ENCODE measurements at places on chromosomes 2 and 18.

GRCh38 chr2:85564144-85564563 is 2.9 kb upstream of the GGCX start:
- DNase-seq = no peak

GRCh38 chr18:9688036-9688741 is 19.9 kb upstream of the RAB31 start:
- DNase-seq = no peak

DNA sequence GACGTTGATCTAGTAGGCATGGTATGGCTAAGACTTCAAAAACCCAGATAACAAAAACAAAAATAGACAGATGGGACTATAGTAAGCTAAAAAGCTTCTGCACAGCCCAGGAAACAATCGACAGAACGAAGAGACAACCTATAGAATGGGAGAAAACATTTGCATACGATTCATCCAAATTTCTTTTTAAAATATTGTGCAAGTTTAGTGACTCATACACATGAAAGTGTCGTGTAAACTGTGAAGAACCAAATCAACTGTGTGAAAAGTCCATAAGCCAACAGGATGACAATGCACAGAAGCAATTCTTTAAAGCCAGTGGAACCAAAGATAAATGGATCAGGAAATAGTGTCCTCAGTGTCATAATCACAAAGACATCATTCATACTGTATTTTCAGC is 671.1 kb downstream of the RNF144A start:
- DNase-seq = no peak

- no peak for DNase-seq
These were observed 113.0 kb upstream of the NEDD4L start for GRCh38 chr18:57931038-57931437.

DNA sequence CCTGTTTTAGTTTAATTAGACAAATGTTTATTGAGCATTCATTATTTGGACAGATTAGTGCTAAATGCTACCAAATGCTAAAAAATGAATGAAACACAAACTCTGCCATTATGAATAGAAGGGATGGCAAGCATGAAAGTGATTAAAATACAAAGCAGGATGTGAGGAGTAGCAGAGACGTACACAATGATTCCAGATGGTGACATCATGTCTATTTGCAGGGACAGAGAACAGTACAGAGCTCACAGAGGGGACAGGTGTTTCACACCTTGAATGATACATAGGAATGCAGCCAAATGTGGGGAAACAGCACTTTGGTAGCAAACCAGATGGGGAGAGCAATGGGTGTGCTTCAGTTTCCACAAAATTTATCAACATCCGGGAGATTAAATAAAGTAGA is 76.3 kb downstream of the CD226 start:
- DNase-seq = no peak

DNA sequence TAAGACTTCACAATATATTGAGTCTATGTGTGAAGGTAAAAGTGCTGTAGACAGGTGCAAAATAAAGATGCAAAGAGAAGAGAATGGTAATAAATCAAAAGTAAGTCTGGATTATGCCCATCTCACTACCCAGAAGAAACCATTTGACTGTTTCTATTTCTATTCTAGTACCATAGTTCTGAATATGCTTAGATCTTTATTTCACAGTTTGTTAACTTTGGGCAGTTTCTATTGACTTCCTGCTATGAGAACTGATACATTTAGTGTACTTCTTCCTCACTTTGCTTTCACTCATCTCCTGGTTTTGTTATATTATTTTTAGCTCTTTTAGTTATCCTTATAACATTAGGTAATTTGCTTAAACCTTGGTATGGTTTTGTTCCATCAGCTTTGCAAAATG is 94.9 kb downstream of the HS1BP3 start:
- no peak for DNase-seq

GRCh38 chr2:155424518-155424917 is 726.0 kb downstream of the KCNJ3 start:
- DNase-seq = no peak

DNA sequence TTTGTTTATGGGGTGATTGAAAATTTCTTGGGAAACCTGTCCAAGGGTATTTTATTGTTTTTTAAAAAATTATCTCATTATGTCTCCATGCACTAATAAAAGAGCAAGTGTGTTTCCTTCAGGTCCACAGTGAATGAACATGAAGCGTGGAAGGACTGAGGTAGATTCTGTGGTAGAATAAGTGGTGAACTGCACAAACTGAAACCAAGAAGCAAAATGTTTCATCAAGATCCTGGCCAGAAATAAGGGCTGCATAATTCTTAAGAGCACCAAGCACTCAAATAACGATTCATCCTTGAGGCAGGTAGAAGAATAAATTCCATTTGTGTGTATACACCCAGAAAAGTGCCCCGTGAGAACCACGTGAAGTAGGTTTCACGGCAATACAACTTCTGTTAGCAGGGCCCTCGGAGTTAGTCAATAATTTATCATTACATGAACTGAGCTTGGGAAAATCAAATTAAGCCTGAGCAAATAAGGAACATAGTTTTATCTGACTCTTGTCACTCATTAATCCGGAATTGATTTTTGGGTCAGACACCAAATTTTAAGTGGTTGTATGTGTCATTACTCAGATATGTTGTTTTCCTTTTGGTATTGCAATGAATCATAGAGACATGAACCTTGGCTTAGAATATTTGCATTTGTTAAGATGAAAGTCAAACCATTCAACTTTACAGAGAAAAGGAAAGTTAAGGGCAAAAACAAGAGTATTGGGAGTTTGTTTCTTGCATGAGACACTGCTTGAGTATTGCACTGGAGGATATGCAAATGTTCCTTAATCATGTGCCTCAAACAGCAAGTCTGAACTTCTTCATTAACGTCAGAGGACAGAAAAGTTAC is 472.6 kb upstream of the NETO1 start:
- no peak for DNase-seq

DNA sequence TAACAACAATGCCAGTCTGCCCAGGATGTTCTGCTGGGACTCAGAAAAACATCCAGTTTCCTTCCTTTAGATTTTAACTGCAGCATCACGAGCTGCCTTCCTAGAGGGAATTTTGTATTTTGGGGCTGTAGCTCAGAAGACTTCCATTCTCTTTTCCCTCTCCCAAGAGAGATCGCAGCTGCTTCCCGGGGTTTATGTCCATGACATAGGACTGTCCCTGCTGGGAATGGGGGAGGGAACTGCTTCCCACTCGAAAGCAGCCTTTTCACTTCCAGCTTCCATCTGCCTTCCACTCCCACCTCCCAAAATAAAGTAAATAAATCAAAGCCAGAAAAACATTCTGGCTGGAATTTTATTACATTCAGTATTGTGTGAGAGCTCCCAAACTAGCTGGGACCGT is 52.4 kb downstream of the LIMS1 start:
- no peak for DNase-seq

- DNase-seq = no peak
These were observed 156.3 kb downstream of the CABLES1 start for GRCh38 chr18:23291456-23292205.

DNA sequence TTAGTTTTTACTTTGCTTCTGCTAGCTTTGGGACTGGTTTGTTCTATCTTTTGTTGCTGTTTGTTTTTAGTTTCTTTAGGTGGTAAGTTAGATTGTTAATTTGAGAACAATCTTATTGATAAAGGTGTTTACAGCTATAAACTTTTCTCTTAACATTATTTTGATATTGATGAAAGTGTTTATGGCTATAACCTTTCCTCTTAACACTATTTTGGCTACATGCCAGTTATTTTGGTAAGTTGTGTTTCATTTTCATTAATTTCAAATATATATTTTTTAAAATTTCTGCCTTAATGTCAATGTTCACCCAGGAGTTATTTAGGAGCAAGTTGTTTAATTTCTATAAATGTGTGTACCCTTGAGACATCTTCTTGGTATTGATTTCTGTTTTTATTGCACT is 229.6 kb upstream of the SYT4 start:
- DNase-seq = no peak

DNA sequence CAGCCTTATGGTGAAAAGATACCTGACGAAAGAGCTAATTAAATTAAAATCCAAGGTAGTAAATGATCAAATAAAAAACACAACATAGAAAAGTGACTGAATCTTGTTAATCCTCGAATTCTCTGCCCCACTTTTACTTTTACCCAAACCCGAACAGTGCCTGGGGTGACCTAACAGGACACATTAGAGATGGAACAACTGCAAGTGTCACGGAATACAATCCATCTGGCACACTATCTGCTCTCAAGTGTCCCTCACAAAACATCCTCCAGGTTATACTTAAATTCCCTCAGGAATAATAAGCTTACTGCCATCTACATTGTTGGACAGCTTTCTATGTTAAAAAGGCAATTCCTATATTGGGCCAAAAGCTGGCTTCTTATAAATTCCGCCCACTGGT is 236.3 kb upstream of the SLC14A2 start:
- DNase-seq = no peak

DNA sequence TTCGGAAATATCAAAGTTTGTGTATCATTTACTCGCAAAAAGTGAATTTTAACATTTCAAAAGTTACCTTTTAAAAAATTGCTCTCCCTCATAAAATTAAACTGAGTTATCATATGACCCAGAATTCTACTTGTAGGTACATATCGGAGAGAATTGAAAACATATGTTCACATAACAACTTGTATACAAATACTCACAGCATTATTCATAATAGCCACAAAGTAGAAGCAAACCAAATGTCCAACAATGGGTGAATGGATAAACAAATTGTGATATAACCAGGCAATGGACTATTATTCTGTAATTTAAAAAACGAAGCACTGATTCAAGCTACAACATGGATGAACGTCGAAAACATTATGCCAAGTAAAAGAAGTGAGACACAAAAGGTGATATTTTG is 412.0 kb upstream of the TCF4 start:
- no peak for DNase-seq

- no peak for DNase-seq
These were observed 51.4 kb upstream of the APCDD1 start for GRCh38 chr18:10402871-10403559.

DNA sequence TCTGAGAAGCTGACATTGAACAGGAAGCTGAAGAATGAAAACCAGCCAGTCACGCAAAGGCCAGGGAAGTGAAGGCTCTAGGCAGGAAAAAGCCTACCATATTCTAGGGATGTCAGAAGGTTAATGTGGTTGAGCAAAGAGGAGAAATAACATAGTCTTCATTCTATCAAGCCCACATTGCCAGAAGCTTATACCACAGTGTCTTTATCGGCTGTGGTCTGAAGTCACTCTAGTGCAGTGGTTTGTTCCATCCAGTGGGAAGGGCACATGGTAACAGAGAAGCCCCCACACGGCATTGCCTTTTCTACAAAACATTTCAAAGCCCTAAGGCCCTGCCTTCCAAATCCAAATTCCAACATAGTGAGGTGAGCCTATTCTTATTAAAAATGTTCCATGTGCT is 311.3 kb downstream of the TNS1 start:
- no peak for DNase-seq

DNA sequence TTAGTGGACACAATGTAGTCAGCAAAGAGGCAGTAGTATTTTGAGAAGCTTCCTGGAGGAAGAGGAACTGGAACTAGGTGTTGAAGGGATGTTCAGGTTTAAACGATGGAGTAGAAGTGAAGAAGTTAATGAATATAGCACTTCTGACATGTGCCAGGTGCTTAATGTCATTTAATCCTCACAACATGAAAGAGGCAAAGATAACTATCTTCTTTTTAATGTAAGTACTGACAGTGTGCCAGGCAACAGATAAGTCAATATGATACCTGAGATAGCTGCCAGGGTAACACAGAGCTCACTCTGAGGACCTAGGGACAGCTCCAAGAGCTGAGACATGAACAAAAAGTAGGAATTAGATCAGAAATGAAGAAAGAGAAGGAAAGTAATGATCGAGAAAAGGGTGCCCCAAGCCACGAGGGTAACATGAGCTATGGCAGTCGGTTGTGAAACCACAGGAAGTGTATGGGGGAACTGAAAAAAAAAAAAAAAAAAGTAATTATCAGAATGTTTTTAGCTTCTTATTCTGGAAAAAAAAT is 140.7 kb downstream of the RNF144A start:
- no peak for DNase-seq

DNA sequence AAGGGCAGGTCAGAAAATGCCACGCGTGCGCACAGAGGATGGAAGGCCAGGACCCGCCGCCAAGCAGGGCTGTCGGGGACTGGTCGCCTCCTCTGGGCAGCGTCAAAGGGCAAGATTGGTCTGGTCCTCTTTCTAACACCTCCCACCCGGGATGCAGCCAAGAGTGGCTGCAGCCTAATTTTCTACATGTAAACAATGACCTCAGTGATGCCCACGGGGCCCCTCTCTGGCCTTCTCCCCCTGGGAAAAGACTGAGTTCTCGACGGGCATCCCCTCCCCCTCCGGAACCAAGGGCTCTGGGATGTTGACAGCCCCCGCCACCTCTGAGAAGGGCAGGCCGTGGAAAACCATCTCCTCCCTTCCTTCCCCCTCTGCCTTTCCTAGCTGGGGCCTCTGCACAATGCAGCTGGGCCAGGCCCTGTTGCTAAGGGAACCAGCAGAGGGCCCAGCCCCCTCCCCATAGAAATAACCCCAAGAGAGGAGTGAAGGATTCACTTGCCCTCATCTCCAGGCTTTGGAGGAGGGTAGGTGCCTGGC is 80.0 kb upstream of the ZNF532 start:
- no peak for DNase-seq

DNA sequence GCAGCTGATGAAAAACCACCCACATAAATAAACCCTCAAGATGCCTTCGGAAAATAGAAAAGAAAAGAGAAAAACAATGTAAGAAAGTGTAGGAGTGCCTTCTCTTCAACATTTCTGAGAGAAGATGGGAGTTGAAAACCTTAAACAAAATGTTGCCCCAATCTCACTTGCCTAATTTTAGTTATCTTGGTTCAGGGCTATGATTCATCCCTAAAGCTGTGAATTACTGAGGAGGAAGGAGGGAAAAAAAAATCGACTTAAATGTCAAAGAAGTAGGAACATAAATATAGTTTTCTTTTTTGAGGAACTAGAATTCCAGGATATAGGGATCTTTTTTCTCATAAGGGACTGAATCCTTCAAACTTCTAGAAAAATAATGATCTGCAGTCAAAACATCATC is 360.3 kb downstream of the TGIF1 start:
- no peak for DNase-seq

- no peak for DNase-seq
These were observed 137.1 kb downstream of the ZEB2 start for GRCh38 chr2:144382849-144383248.

- peak; percentile 69 for DNase-seq
These were observed 39.0 kb downstream of the COA5 start for GRCh38 chr2:98569197-98569793.

GRCh38 chr2:29129586-29130281 is 14.5 kb downstream of the CLIP4 start:
- DNase-seq = no peak

DNA sequence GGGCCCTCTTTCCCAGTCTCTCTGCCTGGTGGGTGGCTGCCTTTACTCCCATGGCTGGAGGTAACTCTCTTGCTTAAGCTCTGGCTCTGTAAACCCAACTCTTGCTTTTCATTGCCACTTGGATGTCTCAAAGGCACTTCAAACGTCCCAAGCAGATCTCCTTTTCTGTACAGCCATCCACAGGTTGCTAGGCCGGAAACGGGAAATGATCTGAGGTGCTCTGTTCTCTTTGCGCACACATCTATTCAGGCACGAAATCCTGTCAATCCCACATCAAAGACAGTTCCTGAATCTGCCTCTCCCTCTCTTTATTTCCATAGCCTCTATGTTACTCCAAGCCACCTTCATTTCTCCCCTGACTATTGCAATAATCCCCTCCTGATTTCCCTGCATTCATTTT is 87.4 kb downstream of the AOX1 start:
- no peak for DNase-seq

GRCh38 chr2:210288408-210288807 is 26.6 kb downstream of the MYL1 start:
- no peak for DNase-seq

Measured in activated CD4-positive, alpha-beta T cell treated with anti-CD3 and anti-CD28 coated beads for 24 hours (primary cell).